SK-N-SH (cell line): ENCODE measurements at places on chromosomes 2 and 18. TPM values are rescaled to one million over a fixed set of nuclear protein-coding genes. Genes with fewer than 3 reads are reported as not detected.

DNA sequence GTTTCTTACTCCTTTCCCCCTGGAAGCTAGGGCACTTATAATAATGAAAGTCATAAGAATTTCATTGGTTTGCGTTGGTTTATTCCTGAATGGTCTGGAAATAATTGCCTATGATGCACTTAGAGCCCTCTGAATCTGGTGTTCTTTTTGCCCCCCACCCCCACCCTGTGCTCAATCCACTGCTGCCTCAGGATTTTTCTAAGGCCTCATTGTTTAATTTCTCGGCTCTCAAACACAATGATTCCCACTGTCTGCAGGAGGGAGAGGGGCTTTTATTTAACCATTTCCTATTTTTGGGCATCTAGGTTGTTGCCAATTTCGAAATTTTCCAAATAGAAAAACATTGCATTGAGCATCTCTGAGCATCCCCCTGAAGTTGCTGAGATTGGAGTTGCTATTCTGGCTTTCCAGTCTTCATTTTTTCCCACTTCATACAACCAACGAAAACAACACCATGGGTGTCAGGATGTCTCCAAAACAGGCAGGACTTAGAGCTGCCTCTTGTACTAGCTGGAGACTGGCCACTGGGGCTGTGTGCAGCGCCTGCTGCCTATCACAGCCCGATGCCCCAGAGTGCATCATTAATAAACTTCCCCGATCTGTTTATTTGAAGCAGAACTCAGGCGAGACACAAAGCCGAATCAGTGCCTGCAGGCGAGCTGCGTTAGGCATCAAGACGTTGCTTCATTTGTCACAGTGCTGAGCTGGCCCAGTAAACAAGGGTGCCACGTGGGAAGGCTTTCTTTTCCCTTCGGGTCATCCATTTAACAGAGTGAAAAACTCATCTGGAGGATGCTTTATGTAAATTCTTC, 1.8 kb upstream of the PCARE start:
- DNase-seq: peak; percentile 81

The RAD51AP2 gene
- polyA plus RNA-seq: 0.02 TPM in 1 of 2 replicates, not detected in the other

DNA sequence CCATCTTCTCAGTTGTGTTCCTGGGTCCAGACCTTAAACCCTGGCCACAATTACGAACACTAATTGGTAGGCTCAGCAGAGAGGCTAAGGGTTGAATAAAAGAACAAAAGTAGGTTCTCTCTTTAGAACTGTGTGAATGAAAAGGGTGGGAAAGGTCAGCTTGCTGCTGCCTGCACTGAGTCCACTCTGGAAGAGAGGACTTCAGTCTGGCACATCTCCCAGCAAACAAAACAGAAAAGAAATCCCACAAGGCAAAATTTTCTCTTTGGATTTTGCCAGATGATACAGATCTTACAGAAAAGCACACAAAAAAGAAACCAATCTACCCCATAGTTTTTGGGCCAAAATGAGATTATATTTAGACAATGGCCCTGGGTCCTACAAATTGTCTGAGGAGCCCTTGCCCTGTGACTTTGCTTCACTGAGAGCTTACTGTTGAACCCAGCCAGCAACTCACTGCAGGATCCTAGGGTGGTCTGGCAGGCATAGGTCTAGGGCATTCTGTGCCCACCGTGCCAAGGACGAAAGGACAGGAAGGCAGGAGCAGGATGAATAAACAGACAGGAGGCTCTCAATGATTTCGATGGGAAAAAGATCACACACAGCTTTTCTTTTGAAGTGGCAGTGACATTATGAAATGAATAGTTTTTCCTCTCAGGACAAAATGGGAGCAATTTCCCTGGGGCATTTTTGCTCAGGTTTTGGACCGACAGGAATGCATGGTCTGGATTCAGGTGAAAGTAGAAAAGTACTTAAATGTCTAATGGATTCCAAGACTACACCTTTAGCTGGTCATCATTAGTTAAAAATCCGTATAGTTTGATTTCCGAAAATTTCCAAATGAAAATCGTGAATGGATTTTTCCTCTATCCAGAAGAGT, 68.4 kb upstream of the STAM2 start:
- no peak for DNase-seq

The SIX3 gene
- 0.58 and 0.67 TPM in 2 replicates for polyA plus RNA-seq

DNA sequence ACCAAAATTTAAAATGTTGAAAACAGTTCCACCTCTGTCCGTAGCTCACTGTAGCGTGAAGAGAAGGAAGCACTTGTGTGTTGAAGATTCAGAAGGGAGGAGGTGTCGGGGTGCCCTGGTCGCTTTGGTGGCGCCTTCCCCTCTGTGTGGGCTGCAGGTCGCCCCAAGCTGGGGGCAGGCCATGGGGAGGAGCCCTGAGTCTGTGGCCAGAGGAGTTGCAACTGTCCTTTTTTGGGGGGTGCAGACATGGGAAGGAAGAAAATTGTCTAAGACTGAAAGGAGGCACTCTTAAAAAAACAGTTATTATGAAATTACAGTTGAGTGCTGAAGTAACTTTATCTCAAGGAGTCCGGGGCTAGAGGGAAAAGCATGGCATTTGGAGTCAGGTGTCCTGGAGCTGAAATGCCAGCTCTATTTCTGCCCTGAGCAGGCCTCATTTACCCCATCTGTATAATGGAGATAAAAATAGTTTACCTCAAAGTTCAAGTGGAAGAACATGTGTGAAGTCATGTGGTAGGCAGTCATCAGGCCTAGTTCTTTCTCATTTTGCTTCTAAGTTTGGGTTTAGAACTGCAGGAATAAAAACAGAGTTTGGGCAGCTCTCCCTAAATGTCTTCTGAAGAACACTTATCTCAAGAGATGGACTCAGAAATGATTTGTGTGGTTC, 82.1 kb downstream of the RNF144A start:
- DNase-seq: no peak

DNA sequence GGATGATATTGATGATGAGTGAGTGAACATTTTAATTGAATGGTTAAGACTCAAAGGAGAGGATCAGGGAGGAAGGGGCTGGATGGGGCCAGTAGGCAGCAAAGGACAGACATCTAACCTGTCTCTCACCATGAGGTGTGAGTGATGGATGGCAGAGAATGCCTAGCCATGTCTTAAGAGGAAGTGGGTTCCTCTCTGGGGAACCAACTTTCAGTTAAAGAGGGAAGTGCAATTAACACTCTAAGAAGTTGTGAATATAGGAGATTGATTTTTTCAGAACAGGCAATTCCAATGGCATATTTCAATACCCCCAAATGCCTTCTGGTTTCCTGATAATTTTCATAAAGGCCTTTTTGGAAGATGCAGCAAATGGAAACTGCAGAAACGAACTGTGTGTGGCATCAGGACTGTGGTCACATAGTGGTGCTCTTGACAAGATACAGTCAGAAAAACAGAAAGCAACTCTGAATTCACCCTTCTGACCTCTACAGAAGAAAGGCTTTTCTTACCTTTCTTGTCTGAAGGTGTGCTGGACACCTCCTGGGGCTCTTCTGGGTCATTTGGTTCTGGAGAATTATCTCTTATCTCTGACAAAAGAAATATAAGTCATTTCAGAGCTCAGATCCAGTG, 10.2 kb downstream of the SP110 start:
- DNase-seq: no peak

The MORN2 gene
- polyA plus RNA-seq: 23.2 and 23.7 TPM in 2 replicates

The SALL3 gene
- not detected in 2 replicates for polyA plus RNA-seq

- DNase-seq: no peak
These were observed 4.1 kb upstream of the FLACC1 start for GRCh38 chr2:201361078-201361733.

The ACTG2 gene
- 0.10 and 0.25 TPM in 2 replicates for polyA plus RNA-seq

GRCh38 chr2:127857265-127857808, 618 bp downstream of the POLR2D start:
- DNase-seq: peak; percentile 52

DNA sequence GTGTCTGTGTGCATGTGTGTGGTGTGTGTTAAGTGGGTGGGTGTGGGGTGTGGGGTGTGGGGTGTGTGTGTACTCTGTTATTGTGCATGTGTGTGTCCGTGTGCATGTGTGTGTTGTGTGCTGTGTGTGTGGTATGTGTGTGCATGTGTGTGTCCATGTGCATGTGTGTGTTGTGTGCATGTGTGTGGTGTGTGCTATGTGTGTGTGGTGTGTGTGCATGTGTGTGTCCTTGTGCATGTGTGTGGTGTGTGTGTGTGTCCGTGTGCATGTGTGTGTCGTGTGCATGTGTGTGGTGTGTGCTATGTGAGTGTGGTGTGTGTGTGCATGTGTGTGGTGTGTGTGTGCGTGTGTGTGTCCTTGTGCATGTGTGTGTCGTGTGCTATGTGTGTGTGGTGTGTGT, 6.9 kb upstream of the OTOS start:
- DNase-seq: no peak

The VWC2L gene
- not detected in 2 replicates for polyA plus RNA-seq
